ENCODE measurements at places on chromosomes 6 and 20.

GRCh38 chr20:62699296-62699695 is 9.3 kb upstream of the NTSR1 start:
- no peak for DNase-seq

DNA sequence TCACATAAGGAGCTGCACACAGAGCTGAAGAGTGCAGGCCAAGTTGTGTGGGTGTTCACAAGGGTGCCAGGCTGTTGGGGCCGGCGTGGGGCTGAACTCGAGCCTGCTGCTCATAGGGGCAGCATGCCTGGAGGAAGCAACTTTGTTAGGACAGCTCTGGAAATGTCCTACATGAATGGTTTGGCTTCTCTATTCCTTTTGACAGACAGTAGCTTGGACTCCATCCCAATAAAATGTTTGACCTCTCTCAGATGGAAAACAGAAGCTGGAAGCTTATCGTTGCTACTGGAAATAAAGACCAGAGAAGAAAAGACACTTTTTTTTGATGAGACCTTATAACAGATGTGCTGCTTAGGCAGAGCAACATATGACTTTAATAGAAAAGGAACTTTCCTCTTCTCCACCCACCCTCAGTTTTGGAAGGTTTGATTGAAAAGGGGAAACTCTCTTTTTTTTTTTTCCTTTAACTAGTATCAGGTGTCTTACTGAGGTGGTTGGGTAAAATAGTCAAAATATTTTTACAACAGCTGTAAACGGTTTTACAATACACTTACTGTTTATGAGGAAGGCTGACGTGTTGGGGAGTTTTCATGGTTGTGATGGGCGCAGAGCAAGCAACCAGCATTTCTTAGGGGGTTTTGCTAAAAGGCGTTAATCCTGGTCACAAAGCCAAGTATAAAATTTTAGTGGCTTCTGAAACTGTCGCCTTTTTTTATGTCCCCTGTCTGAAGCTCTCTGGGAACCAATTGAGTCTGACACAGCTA is 80.7 kb upstream of the EEF1E1 start:
- no peak for DNase-seq

DNA sequence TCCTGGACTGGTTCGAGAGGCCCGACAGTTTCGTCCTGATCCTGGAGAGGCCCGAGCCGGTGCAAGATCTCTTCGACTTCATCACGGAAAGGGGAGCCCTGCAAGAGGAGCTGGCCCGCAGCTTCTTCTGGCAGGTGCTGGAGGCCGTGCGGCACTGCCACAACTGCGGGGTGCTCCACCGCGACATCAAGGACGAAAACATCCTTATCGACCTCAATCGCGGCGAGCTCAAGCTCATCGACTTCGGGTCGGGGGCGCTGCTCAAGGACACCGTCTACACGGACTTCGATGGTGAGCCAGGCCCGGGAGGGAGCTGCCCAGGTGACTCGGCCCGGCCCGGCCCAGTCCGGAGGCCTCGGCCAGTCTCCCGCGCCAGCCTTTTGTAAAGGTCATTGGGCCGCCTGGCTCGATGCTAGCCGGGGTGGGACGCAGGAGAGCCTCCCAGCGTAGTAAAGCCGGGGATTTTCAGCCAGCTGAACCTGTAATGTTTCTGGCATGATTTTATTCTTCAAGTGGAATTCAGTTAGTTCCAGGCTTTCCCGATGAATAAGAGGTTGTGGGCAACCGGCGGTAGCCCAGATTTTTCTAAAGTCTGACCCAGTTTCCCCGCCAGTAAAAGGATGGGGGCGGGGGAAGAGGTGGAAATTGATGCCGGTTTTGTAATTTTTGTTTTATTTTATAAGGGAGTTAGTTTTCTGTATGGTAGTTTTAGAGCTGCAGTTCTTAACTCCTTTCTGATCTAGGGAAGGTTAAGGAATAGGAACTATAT is 1.4 kb downstream of the PIM1 start:
- no peak for DNase-seq

DNA sequence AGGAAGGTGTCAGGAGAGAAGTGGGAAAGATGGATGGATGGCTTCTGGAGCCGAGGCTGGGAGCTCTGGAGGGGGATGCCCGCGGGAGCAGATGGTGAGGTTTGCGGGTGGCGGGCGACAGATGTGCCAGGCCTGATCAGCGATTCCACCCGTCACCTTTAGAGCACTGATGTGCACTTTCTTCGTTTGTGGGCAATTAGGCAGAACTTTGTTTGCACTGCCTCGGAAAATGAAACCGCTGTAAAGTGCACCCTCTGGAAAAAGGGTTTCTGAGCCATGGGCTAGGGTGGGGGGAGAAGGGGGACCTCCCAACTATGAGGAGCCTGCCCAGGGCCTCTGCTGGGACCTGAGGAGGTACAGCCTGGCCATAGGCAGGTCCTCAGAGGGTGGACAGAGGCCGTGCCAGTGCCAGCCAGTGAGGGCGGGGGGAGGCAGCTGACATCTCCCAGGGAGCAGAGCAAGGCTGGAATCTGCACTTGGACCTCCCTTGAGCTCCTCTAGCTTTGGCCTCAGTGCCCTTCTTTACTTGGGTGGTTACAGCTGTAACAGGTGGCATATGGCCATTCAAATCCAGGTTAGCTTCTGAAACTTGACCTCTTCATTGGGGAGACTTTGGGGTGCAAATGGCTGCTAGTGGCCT is 58.7 kb downstream of the CD40 start:
- no peak for DNase-seq

DNA sequence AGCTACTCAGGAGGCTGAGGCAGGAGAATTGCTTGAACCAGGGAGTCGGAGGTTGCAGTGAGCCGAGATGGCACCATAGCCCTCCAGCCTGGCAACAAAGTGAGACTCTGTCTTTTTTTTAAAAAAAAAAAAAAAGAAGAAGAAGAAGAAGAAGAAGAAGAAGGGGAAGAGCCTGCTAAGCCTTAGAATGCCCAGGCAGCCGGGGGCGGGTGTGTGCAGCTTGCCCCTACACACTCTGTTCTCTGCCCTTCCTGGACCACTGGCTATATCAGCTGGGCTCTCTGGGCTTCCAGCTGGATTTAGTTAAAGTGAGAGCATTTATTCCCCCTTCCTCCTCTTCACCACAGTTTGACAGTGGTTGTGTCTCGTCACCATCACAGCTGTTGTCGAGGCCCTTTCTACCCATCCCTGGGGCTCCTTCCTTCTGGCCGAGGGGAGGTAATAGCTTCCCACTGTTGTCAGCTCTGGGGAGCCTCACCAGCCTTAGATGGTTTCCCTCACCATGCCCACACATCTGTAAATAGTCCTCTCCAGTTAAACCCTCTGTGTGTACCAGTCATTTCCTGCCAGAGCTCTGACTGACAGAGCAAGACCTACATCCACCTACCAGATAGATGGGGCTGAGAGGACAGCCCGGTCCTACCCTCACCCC is 77.6 kb downstream of the TRERF1 start:
- DNase-seq, result no peak

DNA sequence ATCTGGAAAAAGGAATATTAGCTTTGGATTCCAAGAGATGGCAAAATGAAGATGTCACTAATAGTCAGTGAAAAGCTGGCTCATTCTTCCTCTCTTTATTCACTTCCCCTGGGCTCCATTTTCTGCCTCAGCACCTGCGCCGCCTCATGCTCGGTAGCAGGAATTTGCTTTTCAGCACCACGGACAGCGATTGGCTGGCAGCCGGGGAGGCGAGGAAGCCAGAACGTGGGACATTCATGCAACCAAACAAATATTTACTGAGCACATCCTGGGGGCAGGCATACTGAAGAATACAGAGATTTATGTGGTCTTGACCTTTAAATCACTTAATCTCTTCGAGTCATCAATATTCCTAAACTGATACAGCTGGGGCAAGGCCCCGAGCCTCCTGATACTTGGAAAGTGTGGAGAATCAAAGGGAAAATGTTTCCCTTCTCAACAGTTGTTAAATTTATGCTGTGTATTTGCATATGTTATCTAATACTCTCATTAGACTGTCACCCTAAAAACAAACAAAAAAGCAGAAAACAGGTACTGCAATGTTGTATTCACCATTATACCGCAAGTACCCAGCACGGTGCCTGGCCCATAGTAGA is 12.1 kb upstream of the PDYN start:
- DNase-seq, result peak; percentile 22

DNA sequence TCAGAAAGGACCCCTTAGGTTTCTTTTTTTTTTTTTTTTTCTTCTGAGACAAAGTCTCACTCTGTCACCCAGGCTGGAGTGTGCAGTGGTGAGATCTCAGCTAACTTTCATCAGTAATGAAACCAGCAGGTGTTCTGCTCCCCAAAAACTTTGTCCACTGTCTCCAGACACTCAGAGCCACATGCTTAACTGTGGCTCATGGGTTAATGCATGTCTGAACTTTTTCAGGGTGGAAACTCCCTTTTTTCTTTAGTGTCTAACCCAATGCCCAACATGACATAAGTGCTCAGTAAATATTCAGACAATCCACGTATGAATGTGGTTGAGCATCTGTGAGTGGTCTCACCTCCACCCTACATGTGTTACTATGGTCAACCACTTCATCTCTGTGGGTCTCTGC is 45.4 kb downstream of the MYB start:
- no peak for DNase-seq

GRCh38 chr6:134678436-134678889 is 271.4 kb downstream of the ALDH8A1 start:
- DNase-seq, result no peak

- no peak for DNase-seq
These were observed 57.5 kb downstream of the SOBP start for GRCh38 chr6:107547451-107547840.

DNA sequence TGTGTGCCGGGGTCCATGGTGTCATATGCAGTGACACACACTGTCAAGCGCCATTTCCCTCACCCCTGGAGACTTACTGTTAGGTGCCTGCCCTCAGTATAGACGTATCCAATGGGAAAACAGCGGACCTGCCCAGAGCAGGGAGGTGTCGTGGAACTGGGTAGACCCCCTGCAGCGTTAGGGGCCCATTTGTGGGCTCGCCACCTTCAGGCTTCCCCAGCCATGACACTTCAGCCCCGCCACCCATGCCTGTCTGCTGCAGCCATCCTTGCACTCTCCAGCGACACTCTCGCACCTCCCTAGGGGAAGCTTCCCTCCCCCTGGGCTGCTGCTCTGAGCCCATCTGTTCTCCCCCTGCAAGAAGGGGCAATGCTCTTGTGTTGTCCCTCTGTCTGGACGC is 43.2 kb downstream of the STK35 start:
- DNase-seq, result no peak

- DNase-seq, result no peak
These were observed 36.9 kb upstream of the FANCE start for GRCh38 chr6:35415065-35415891.

GRCh38 chr20:20391766-20392165 is 23.9 kb downstream of the INSM1 start:
- DNase-seq, result no peak

DNA sequence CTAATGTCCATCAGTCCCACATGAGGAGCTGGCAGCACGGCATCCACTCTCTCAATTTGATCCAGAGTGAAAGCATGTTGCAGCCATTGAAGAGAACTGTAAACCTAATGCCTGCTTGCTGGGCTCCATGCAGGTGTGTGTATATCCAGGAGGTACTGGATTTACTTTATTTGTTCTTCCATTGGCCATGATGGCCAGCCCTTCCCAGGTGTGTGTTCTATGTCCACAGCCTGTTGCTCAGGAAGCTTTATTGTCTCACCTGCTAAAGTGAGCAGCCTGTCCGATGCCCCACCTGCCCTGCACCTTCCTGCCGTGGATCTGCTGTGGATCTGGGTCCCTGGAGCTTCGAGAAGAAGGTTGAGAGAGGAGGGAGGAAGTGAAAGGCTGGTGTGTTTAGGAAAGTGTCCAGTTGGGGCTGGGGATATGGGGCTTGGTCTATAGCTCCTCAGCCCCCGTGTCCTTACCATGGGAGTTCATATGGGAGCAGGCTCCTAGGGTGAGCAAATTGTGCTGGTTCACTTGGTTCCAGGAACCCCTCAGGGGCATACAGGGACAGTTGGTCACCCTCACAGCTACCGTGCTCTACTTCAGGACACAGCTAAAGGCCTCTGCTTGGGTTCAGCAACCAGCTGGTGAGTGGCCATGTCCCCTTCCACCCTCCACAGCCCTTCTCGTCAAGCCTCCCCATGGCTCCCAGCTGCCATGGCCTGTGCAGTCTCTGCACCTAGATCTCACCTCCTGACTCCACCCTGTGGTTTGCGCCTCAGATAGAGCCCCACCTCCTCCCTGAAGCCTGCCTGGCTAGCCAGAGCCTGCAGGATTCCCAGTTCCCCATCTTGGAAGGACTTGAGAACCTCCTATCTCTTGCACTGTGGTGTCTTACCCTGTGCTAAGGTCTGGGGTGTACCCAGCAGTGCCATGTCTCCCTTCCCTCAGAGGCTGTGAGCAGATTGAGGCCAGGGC is 12.7 kb downstream of the TREML2 start:
- DNase-seq, result no peak

DNA sequence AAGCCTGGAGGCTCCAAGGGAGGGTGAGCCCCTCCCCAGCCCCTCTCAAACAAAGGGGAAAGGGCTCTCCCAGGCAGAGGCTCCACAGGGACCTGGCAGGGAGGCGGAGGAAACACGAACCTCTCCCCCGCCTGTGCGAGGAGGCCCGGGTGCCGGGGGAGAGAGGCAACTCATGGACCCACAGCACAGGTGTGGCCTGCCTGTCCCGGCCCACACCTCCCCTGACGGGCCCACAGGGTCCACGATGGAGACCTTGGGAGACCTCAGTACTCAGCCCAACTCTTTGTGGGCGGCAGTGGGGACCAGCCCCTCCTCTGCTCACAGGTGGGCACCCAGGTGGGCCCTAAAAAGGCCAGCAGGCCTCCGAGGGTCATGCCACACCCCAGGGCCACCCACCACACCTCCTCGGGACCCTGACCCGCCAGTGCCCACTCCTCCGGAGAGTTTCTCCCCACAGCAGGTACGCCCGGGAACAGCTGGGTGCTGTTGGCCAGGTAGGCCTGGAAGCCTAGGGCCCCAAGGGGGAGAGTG is 12.2 kb downstream of the LAMA5 start:
- DNase-seq, result no peak

- DNase-seq, result no peak
These were observed 657 bp downstream of the EMILIN3 start for GRCh38 chr20:41365777-41366545.

GRCh38 chr6:50889497-50889896 is 70.8 kb downstream of the TFAP2B start:
- no peak for DNase-seq

GRCh38 chr6:92577077-92577719 is 842.2 kb downstream of the EPHA7 start:
- DNase-seq, result no peak

GRCh38 chr6:107360476-107360875 is 98.9 kb downstream of the PDSS2 start:
- DNase-seq, result no peak

DNA sequence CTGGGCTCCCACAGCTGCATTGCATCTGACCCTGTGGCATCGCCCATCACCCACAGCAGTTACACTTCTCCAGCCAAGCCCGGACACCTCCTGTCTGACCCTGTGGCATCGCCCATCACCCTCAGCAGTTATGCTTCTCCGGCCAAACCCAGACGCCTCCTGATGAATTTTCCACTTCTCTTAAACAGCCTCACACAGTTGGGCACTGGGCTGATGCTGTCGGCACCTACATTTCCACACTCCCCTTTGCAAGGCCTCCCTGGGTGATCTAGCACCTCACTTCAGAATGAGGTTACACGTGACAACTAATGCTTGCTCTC is 175.2 kb upstream of the ARID1B start:
- no peak for DNase-seq
